ENCODE measurements at places on chromosomes 5 and 9.

GRCh38 chr9:90641086-90641485 is 1.5 kb downstream of the DIRAS2 start:
- DNase-seq, result no peak

GRCh38 chr5:143979044-143979690 is 167.2 kb downstream of the HMHB1 start:
- peak; percentile 9 for DNase-seq

DNA sequence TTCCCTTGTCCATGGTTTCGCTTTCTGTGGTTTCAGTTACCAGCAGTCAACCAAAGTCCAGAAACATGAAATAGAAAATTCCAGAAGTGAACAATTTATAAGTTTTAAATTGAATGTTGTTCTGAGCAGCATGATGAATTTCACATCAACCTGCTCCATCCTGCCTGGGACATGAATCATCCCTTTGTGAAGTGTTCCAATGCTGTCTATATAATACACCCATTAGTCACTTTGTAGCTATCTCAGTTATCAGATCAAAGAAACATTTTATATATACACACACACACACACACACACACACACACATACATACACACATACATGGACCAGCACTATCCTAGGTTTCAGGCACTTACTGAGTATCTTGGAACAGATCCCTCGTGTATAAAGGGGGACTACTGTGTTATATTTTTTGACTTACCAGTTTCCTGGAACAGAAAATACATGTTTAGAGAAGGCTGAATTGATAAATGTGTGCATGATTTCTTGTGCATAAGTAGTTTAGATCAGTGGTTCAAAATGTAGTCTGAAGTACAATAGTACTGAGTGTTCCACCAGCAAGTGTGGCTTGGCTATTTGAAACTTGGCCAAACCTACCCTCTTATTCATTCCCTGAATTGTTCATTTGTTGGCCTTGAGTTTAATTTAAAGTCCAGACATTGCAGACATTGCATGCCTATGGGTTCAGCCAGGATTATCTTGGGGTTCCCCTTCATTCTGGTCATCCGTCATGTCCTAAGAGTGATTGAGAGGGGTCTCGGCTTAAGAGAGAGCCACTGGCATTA is 510.0 kb downstream of the GADD45G start:
- DNase-seq, result no peak

DNA sequence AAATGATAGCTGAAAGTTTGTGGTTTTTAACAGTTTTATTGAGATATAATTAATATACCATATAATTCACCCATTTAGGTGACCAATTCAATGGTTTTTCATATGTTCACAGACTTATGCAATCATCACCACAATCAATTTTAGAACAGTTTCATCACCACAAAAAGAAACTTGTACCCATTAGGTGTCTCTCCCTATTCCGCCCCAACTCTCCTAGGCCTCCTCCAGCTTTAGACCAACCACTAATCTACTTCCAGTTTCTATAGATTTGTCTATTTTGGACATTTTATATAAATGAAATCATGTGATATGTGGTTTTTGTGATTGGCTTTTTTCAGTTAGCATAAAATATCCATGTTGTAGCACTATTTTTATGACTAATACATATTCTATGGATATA is 38.6 kb downstream of the YTHDC2 start:
- DNase-seq, result no peak

GRCh38 chr5:149314571-149315111 is 30.7 kb upstream of the GRPEL2 start:
- DNase-seq, result no peak

- no peak for DNase-seq
These were observed 10.6 kb downstream of the CDC42SE2 start for GRCh38 chr5:131274326-131275063.

GRCh38 chr5:178849316-178849715 is 10.4 kb upstream of the ZNF354B start:
- no peak for DNase-seq

DNA sequence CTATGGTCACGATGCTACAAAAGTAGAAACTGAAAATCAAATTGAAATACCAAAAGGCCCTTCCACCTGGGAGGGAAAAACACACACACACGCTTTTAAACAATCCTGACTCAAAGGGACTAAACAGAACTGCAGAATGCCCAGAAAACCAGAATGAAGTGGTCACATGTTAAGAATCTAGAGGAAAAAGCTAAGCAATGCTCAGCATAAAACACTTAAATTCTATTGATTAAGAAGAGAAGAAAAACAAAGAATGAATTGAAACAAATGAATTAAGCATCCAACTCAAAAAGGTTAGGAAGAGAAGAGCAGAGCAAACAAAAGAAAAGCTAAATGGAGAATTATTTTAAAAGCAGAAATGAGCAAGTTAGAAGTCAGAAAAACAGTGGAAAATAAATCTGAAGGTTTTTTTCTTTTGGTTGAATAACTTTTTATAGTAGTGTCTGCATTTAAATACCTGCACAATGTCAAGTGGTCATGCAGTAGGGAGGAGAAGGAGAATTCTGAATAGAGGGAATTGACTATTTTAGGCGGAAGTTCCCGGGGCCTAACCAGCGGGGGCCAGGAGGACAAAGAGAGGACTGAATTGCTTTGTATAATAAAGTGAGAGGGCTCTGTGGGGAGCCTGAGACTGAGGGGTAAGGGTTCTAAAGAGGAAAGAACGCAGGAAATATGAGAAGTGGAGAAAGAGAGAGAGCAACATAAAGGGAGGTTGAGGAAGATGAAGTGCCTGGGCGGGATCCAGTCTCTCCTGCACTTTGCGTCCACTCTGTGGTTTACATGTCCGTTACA is 146.8 kb downstream of the ATPSCKMT start:
- no peak for DNase-seq

GRCh38 chr5:176876506-176877431 is 22.4 kb downstream of the HK3 start:
- no peak for DNase-seq

GRCh38 chr5:150001660-150002486 is 1.3 kb downstream of the HMGXB3 start:
- DNase-seq, result peak; percentile 89

GRCh38 chr9:86443992-86444391 is 89.8 kb upstream of the TUT7 start:
- DNase-seq, result no peak

- DNase-seq, result no peak
These were observed 268.6 kb downstream of the ISL1 start for GRCh38 chr5:51651889-51652288.

- DNase-seq, result no peak
These were observed 132.8 kb upstream of the ALDH1B1 start for GRCh38 chr9:38259519-38260218.

DNA sequence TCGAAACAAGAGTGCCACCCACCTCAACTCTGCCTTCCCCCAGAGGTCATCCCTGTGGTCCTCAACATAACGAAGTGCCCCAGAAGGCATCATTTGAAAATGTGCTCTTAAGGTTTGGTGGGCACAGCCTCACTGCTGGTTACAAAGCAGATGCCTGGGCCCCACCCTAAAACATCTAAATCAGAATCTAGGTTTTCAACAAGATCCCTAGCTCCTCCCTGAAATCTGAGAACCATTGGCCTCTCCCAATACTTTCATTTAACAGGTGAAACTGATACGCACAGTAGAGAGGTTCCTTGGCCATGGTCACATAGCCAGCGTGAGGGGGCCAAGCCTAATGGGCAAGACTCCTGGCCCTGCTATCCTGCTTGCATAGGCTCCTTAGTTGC is 376.2 kb upstream of the CLINT1 start:
- DNase-seq, result no peak

- no peak for DNase-seq
These were observed 103.8 kb downstream of the PRR16 start for GRCh38 chr5:120567921-120568320.

GRCh38 chr5:110638970-110639902 is 87.2 kb downstream of the TMEM232 start:
- DNase-seq, result no peak

DNA sequence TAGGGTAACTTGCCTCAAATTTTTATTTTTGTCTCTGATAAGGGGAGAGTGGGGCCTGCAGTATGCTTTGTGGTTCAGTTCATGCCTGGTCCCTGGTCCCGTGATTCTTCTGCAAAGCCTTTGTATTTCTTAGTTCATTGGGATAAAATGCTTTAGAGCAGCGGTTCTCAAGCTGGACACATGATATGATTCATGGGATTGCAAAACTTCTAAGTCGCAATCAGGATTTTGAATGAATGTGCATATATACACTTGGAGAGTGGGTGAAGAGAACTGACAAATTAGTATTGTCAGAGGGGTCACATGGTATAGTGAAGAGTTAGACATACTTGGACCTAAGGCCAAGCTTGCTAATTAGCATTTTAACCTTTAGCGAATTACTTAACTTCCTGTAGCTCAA is 265.4 kb upstream of the KLF9 start:
- peak; percentile 6 for DNase-seq

DNA sequence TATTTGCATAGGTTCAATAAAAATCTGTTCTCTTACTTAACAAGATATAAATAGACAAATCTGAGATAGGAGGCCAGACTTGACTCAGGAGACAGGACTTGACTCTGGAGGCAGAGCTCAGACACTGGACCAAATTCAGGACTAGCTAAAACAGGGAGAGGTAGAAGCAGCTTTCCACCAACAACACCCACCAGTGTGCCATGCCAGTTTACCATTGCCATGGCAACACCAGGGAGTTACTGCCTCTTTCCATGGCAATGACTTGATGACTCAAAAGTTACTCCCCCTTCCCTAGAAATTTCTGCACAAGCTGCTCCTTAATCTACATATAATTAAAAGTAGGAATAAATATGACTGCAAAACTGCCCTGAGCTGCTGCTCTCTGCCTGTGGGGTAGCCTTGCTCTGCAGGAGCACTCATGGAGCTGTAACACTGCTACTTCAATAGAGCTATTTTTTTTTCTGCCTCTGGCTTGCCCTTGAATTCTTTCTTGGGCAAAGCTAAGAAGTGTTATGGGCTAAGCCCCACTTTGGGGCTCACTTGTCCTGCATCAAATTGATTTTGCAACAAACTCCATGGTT is 473.0 kb downstream of the PLK2 start:
- DNase-seq, result peak; percentile 0
